GM12891 (cell line): ENCODE measurements at places on chromosomes 13 and 19.

DNA sequence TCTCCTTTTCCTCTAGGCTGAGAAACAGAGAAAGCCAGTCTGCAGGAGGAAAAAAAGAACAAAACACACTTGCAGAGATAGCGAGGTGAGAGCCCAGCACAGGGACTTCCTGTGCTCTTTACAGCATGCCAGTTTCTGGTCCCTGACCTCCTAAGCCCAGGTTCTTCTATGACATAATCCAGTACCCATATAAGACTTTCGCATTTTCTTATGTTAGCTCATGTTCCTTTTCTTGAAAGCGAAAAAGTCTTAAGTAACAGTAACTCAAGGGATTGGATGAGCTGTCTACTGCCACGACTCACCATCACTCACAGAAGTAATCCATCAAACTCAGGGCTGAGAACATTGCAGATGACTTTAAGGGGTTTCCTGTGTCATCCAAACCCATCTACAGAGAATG, 17.4 kb downstream of the CCDC70 start:
- no peak for DNase-seq

- DNase-seq = no peak
Measured at GRCh38 chr19:32460476-32460875, 54.9 kb downstream of the DPY19L3 start.

DNA sequence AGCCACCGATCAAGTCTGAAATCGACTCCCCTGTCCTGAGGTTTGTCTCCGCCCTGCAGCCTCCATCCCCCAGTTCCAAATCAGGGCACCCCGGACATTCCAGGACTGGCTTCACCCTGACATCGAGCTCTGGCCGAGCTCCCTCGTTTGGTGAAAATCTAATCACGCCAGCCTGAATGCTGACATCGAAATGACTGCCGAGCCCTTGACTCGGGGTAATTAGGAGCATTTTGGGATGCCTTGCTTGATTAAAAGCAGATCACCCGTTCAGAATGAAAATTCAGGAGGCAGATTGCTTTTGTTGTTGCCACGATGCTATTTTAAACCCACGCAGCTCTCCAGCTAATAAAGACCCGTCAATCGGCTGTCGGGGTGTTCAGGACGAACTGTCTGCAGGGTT, 34.3 kb downstream of the ZNRF4 start:
- DNase-seq = no peak

- DNase-seq = no peak
Measured at GRCh38 chr19:2032296-2032941, 16.9 kb upstream of the BTBD2 start.

DNA sequence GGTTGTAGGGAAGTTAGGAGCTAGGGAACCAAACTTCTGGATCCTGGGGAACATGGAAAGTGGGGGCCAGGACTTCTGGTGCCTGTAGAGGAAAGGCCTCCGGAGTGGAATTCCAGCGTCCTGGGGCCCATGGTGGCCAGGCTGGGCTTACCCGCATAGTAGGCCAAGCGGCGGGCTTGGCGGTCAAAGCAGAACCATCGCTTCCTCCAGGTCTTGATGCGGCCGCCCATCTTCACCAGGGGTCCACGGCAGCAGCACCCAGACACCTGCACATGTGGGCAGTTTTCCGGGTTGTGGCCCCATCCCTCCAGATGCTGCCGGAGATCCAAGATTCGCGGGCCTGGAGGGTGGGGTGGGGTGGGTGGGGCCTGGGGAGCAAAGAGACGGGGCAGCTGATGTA, 13.8 kb upstream of the LYPD3 start:
- no peak for DNase-seq

- DNase-seq = no peak
Measured at GRCh38 chr13:41099986-41100385, 32.6 kb downstream of the KBTBD6 start.

DNA sequence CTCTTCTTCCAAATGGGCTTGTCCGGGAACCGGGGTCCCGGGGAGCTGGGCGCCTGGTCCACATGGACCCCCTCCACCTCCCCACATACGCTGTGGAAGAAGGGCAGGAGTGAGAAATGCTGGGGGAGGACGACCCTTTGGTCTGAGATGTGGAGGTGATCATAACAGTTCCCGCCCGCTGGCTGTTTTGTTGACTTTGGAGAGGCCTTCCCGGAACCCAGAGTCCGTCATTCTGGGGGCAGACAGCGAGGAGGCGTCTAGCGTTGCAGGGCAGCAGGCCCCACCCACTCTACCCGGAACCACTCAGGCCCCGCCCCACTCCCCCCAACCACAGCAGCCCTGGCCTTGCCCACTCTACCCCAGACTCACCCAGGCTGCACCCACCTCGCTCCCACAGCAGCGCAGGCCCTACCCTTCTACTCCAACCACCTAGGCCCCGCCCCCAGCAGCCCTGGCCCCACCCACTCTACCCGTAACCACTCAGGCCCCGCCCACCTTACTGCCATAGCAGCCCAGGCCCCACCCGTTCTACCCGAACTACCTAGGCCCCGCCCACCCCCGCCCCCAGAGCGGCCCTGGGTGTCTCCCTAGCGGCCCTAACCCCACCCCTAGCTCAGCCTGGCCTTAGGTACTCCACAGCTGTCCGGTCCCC, 7.1 kb downstream of the GPR108 start:
- DNase-seq = peak; percentile 58

DNA sequence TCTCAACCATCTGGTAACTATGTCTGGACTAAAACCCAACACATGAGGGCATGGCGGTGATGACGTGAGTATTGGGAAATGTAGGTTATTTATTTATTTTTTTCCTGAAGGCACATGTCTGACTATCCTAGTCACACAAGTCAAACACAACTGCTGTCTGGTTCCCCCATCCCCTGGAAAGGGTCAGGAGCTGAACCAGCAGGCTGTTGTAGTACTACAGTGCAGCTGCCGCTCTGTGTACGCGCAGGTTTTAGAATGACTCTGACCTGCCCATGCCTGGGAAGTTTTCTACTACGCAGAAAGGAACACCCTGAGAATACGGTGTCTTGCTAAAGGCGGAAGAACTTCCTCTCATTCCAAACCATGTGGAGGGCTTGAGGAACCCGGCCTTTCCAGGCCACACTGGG, 1.2 kb downstream of the SLC7A1 start:
- peak; percentile 38 for DNase-seq

DNA sequence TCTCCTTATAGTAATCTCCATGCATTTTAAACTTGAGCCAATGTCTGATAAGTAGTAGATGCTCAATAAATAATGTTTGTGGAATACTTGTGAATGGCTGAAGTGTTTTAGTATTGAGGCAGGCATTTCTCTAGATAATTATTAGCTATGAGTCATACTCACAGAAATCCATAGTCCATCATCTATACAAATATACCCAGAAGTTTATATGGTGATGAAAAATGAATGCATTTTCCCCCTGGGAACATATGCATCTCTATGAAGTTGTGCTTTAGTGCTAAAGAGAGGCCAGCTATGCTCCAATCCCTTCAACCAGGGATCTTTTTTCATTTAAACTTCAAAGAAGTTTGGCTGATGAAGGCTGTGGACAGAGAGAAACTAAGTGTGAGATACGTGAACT, 17.2 kb downstream of the MBNL2 start:
- no peak for DNase-seq

DNA sequence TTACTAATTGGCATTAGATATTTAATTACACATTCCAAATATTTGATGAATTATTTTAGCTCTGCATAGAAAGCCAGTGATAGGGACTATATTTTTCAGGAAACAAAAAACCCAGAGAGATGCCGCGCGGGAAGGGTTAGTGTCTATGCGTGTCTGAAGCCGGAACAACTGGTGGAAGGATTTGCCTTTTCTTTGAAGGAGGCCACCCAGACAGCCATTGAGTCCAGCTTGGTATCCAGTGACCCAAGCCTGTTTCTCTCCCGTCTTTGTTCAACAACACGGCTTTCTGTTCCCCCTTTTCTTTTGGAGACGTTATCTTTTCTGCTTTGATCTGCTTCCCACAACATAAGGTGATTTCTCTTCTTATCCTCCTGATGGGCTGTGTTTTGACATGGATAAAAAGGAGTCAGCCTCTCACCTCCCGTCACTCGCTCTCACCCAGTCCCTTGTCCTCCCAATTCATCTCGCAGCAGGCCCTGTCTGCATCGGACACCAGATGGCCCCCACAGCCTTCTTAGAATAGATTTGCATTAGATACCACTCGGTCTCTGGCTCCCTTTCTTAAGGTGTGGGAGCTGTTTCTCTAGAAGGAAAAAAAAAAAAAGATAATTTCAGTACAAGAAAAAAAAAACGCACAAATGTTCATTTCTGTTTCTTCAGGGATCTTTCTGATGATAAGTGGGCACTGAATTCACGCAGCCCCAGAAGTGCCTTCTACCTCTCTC, 361.8 kb downstream of the ZNF536 start:
- DNase-seq = no peak
